ENCODE measurements at places on chromosomes 16 and 17.

- no peak for DNase-seq
These were observed 2.8 kb downstream of the IGFALS start for GRCh38 chr16:1790611-1791255.

- no peak for DNase-seq
These were observed 69.8 kb downstream of the YPEL2 start for GRCh38 chr17:59401274-59401673.

DNA sequence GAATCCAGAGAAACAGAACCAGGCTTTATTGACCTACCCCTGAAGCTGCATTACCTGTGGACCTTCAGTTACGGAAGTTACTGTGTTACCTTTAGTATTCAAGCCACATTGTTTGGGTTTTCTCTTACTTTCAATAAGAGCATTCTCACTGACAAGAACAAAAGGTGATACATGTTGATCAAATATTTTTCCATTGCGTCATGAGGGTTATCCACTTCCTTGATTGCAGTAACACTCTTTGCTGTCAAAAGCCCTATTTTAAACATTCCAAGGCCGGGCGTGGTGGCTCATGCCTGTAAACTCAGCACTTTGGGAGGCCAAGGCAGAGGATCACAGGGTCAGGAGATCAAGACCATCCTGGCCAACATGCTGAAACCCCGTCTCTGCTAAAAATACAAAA, 28.6 kb upstream of the PAFAH1B1 start:
- DNase-seq, result no peak

DNA sequence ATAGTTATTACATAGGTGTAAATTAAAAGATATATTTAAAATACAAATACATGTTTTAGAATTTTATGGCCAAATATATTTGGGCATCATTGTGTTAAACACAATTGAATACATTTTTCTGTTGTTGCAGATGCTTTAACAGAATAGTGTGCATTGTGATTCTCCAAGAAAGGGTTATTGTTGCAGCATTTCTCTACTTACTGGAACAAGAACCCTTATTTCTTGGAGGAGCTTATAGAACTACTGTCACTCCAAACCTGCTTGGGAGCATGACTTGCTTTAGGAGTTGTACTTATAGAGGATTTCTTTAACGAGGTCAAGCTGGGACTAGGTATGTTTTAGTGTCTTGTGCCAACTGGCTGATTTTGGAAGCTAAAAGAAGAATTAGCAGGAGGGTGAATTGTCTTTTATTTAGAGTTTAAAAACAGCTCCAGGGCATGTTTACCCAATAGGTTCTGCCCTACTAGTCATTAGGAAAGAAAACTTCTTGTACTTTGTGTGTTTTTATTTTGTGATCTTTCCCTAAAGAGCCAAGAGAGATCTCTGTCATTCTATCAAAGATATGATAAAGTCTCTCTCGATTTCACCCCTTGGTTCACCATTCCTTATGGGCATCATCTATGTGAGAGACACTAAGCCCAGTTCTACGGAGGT, 279.8 kb upstream of the SALL1 start:
- DNase-seq, result no peak
